ENCODE measurements at places on chromosomes 4 and X.

DNA sequence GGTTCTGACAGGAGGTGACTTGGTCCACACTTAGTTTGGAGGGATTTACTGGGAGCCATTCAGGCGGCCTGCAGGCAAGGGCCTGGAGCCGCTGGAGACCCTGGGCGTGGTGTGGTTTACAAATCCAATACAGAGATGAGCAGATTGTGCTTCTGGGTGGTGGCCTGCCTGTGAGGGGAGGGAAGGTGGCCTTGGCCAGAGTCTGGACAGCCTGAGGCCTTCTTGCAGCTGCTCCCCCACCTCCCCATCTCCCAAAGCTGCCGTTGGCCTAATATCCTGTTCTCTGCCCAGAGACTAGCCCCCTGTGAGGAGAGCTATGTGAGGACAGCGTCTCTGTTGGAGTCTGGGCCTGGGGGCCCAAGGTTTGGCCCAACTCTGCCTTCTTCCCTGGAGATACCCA, 163.9 kb upstream of the MAMLD1 start:
- no peak for DNase-seq

DNA sequence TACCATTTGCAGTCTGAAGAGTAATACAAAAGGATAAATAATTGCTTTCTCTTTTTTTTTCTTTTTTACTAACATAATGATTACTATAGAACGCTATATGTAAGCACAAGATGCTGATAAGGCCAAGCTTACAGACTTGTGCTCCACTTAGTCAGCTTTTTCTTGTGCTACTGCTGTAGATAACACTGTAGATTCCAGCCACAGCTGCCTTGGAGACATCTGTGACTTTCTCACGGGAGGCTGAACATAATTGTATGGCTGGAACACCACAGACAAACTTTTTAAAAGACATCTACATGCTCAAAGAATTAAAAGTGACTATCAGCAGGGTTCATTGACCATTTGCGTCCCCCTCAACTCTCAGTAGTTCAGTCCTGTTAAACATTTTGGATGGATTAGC, 381.7 kb upstream of the AMOT start:
- no peak for DNase-seq

DNA sequence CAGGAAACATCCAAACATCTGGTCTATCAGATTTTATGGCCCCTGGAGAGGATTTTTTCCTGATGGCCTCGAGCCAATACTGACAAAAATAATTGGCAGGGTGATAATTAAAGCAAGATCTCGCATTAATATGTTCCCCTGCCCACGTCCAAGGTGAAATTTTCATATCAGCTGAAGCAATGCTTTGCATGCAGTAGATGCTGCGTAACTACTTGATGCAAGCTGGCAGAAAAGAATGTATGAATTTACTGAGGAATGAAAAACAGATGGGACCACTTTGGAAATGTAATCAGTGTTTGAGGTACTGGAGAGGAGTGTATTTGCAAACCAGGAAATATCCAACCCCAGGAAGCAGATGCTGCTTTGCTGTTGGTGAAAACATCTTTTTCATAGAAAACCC, 36.8 kb upstream of the REST start:
- peak; percentile 84 for DNase-seq

DNA sequence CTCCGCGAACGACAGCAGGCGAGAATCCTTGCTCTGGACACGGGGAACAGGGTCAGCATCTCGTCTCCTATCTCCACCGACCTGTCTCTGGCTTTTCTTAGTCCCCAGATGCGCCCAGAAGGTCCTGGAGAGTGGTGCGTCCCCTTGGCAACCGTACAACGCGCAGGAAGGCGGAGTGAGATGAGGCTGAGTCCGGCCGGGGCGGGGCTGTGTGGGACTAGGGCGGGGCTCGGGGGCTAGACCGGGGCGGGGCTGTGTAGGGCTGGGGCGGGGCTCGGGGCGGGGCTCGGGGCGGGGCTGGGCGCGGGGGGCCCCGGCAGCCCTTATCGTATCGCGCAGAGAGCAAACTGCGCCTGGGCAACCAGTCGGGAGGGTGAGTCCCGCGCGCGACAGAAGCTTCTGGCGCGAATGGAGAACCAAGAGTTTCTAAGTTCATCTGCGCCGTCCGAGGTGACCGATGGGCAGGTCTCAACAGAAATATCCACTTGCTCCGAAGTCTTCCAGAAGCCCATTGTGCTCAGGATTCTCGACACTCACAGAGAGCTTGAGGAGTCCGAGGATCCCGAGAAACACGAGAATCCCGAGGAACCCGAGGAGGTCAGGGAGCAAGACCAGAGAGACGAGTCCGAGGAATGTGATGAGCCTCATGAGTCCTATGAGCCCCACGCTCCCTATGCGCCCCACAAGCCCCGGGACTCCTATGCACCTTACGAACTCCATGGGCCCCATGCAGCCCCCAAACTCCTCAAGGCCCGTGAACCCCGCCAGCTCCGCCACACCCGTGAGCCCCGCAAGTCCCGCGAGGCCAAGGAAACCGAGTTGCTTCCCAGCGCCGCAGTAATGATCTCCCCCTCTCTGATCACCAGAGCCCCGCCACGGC, 24.9 kb downstream of the ARL9 start:
- peak; percentile 68 for DNase-seq

GRCh38 chr4:158209825-158210807, at the start of gene TMEM144:
TMEM144 (plus strand) TSS chr4:158210486; CDS start chr4:158212668, 2,182 bp downstream.
- peak; percentile 67 for DNase-seq

GRCh38 chr4:160318567-160319220, 1215.8 kb downstream of the RAPGEF2 start:
- no peak for DNase-seq

DNA sequence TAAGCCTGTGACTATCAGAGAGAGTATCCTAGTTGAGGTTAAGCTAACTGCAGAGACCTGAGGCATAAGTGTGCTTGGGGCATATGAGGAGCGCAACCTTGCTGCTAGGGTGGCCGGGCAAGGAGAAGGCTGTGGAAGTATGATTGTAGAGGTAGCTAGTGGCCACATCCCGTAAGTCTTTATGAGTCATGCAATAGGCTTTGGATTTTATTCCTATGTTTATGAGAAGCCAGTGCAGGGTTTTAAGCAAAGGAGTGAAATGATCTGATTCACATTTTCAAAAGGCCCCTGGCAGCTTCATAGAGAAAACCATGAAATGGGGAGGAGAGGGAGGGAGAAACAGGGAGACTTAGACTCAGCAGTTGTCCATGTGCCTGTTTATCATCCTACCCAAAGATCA, 92.1 kb upstream of the WDFY3 start:
- DNase-seq: no peak

- peak; percentile 1 for DNase-seq
Measured at GRCh38 chr4:149280806-149281205, 534.8 kb downstream of the IQCM start.

- DNase-seq: no peak
Measured at GRCh38 chrX:105738162-105738561, 84.2 kb upstream of the NRK start.

DNA sequence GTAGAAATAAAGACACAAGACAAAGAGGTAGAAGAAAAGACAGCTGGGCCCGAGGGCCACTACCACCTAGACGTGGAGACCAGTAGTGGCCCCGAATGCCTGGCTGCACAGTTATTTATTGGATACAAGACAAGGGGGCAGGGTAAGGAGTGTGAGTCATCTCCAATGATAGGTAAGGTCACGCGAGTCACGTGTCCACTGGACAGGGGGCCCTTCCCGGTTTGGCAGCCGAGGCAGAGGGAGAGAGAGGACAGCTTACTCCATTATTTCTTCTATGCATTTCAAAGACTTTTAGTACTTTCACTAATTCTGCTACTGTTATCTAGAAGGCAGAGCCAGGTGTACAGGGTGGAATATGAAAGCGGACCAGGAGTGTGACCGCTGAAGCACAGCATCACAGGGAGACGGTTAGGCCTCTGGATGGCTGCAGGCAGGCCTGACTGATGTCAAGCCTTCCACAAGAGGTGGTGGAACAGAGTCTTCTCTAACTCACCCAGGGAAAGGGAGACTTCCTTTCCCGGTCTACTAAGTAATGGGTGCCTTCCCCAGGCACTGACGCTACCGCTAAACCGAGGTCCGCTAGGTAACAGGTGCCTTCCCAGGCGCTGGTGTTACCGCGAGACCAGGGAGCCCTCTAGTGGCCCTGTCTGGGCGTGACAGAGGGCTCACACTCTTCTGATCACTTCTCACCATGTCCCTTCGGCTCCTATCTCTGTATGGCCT, 44.9 kb downstream of the ZBTB49 start:
- DNase-seq: peak; percentile 12

DNA sequence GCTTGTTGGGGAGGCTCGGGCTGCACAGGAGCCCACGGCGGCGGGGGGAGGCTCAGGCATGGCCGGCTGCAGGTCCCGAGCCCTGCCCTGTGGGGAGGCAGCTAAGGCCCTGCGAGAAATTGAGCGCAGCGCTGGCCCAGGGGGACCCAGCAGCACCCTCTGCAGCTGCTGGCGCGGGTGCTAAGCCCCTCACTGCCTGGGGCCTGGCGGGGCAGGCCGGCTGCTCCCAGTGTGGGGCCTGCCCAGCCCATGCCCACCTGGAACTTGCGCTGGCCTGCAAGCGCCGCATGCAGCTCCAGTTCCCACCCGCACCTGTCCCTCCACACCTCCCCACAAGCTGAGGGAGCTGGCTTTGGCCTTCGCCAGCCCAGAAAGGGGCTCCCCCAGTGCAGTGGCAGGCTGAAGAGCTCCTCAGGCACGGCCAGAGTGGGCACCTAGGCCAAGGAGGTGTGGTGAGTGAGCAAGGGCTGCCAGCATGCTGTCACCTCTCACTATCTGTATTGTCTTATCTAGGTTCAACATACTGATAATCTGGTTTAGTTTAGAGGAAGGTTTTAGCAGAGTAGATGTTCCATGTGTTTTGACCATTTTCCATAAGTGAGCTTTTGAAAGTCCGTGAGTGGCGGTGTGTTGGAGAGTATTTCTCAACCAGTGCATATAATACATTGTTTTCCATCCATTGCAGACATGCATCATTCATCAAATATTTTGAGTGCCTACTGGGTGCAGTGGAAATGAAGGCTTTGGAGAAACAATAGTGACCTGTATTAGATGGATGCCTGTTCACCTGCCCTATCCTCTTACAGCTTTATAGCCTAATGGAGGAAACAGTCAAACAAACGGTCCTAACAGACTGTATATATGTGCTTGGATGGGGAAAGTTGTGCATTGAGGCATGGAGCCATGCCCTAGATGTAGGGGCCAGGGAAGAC, 13.1 kb downstream of the PI4K2B start:
- DNase-seq: no peak

- no peak for DNase-seq
Measured at GRCh38 chrX:11474576-11474975, 181.4 kb downstream of the AMELX start.

GRCh38 chr4:88264336-88264735, 20.0 kb downstream of the PPM1K start:
- no peak for DNase-seq

GRCh38 chr4:123741906-123742305, 345.3 kb downstream of the SPRY1 start:
- DNase-seq: no peak

GRCh38 chr4:175560604-175561003, 251.5 kb downstream of the GPM6A start:
- no peak for DNase-seq
